ENCODE measurements at places on chromosomes 7 and 10. TPM values are rescaled to one million over a fixed set of nuclear protein-coding genes. Genes with fewer than 3 reads are reported as not detected.

DNA sequence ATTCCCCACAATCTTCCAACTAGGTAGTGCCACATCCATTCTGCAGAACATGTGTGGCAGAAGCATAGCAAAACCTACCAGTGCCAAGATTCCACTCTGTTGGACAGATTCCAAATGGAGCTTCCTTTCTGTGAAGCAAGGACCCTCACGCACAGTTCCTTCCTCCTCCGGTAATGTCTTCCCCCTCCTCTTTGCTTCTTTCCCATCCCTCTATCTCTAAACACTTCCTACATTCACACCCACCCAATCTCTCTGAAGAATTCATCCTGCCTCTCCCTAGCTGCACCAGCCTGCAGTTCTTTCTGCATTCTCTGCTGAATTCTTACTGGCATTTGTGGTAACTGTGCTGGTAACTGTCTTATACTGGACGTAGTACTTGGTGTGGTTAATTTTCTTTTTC lies 124.9 kb downstream of the RNLS start:
- no peaks in the 10 kb centered on the region for H3K36me3 ChIP-seq
- H3K4me3 ChIP-seq, result no peak overlapping the region
- peaks cover 4% of the 10 kb centered on the region for H3K4me1 ChIP-seq

- no peak overlapping the region for H3K27ac ChIP-seq
- no peaks in the 10 kb centered on the region for H3K36me3 ChIP-seq
- H3K27me3 ChIP-seq, result peaks cover 3% of the 10 kb centered on the region
- H3K4me1 ChIP-seq, result no peaks in the 10 kb centered on the region
- DNase-seq, result no peak
Measured at GRCh38 chr7:135877805-135878204, 99.4 kb downstream of the MTPN start.

DNA sequence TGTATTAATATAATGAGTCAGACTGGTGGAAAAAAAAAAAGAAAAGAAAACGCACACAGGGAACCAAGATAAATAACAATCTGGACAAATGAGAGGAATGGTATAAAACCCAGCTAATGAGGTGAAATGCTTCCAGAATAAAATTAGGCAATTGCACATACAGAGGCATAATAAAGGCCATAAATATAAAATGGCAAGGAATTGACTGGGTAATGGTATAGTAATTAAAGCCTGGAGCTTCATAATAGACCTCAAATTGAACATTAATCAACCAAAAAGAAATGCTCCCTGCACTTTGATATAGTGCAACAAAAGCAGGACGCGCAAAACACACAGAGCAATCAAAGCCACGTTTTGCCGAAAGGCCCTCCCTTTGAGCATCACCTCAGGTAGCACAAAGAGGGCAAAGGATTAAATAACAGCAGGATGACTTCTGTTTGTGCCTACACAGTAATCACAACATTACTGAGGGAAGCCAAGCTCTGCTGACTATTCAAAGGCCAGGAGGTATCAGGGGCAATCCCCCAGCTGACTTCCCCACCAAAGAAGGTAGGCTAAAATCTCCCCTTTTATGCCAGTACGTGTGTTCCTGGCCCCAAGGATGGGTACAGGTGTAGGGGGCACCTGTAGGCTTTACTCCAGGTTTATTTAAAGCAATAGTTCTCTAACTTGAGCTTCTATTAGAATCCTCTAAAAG lies 343.7 kb downstream of the ELMO1 start:
- H3K27ac ChIP-seq, result no peak overlapping the region
- DNase-seq, result no peak
- H3K36me3 ChIP-seq, result peaks cover 5% of the 10 kb centered on the region
- H3K27me3 ChIP-seq, result no peaks in the 10 kb centered on the region
- H3K4me3 ChIP-seq, result no peak overlapping the region

- no peak for DNase-seq
- H3K4me3 ChIP-seq, result no peak overlapping the region
Measured at GRCh38 chr7:120373174-120373573, 100.2 kb downstream of the KCND2 start.

DNA sequence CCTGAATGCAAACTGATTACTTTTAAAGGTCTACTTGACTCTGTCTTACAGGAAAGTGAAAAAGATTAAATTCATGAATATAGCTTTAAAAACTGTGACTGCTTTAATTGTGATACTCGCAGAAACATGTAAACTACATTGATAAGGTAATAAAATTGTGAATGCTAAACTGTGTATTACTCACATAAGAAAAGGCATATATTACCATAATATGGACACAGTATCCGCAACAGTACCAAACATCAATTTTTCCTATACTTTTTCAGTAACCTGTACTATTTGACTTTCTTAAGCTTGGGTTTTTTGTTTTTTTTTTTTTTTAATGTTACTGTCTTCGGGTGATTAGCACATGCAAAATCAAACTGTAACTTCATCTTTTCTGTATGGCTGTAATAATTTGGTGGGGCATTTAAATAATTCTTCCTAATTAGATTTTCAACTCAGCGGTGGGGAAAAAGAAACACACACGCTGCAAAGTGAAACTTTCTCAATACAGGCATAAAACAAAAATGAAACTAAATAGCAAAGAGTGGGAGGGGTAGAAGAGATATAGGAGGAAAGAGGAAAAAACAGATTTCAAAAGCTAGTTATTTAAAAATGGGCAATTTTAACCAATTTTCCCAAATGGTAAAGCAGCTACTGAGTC lies 23.2 kb downstream of the NT5C3A start:
- H3K36me3 ChIP-seq, result peaks cover 15% of the 10 kb centered on the region
- peak overlapping the region; percentile 90 for H3K4me3 ChIP-seq

CTAGE4 gene
- total RNA-seq, result 1.4 TPM

GRCh38 chr7:36658335-36659171 lies 65.7 kb downstream of the AOAH start:
- peaks cover 13% of the 10 kb centered on the region for H3K4me1 ChIP-seq
- no peak for DNase-seq
- H3K27me3 ChIP-seq, result no peaks in the 10 kb centered on the region
- peaks cover 11% of the 10 kb centered on the region for H3K36me3 ChIP-seq

DNA sequence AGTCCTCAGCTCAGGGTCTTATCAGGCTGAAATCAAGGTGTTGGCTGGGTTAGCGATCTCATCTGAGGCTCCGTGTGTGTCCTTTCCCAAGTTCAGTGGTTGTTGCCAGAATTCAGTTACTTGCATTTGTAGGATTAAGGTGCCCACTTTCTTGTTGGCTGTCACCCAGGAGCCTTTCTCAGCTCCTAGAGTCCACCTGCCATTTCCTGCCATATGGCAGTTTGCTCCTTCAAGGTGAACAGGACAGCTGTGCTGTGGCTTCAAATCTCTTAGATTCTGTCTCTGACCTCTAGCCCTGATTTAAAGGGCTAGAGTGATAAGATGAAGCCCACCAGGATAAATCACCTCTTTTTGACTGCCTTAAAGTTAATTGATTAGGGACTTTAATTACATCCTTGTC lies 1.0 kb upstream of the HIF1AN start:
- H3K4me1 ChIP-seq, result peaks cover 19% of the 10 kb centered on the region
- H3K27ac ChIP-seq, result peak overlapping the region; percentile 61
- peaks cover 18% of the 10 kb centered on the region for H3K36me3 ChIP-seq
- H3K4me3 ChIP-seq, result no peak overlapping the region

GRCh38 chr7:31443457-31443856 lies 70.4 kb upstream of the ITPRID1 start:
- H3K4me1 ChIP-seq, result no peaks in the 10 kb centered on the region
- H3K27me3 ChIP-seq, result no peaks in the 10 kb centered on the region
- H3K36me3 ChIP-seq, result no peaks in the 10 kb centered on the region
- no peak for DNase-seq
- H3K4me3 ChIP-seq, result no peak overlapping the region
- no peak overlapping the region for H3K27ac ChIP-seq

DNA sequence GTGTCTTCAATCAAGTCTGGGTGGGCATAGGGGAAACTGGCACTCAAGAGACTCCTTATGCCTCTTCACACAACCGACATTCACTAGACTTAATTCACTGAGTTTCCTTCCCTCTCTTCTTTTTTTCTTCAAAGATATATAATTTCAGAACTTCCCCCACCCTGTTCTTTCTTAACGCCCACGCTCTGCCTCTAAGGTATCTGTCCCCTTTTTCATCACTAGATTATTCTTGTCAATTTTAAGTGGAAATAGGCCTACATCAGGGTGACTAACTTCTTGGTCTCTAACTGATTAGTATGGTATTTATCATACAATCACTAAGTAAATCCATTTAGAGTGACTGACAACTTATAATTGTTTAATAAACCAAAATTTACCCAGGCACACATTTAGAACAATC lies 126.7 kb downstream of the CDCA7L start:
- no peaks in the 10 kb centered on the region for H3K4me1 ChIP-seq
- H3K36me3 ChIP-seq, result no peaks in the 10 kb centered on the region
- no peak for DNase-seq
- H3K4me3 ChIP-seq, result no peak overlapping the region
- no peaks in the 10 kb centered on the region for H3K27me3 ChIP-seq

GIMAP5 gene
- total RNA-seq, result 111 TPM

GRCh38 chr10:99161165-99161564 lies 74.5 kb downstream of the HPSE2 start:
- H3K4me1 ChIP-seq, result no peaks in the 10 kb centered on the region
- no peaks in the 10 kb centered on the region for H3K36me3 ChIP-seq
- no peak overlapping the region for H3K4me3 ChIP-seq
- H3K27ac ChIP-seq, result no peak overlapping the region

PRKCQ gene
- total RNA-seq, result 69.5 TPM

- H3K4me3 ChIP-seq, result no peak overlapping the region
- peaks cover 11% of the 10 kb centered on the region for H3K27me3 ChIP-seq
- H3K4me1 ChIP-seq, result no peaks in the 10 kb centered on the region
Measured at GRCh38 chr7:106392590-106392989, 107.8 kb upstream of the NAMPT start.

MYH16 gene
- total RNA-seq, result not detected

SFRP5 gene
- not detected for total RNA-seq

TRDMT1 gene
- 17.2 TPM for total RNA-seq

AGAP3 gene
- 19.7 TPM for total RNA-seq

VGF gene
- 0.15 TPM for total RNA-seq

- H3K4me1 ChIP-seq, result no peaks in the 10 kb centered on the region
- DNase-seq, result no peak
Measured at GRCh38 chr7:83786858-83787257, 137.9 kb upstream of the SEMA3E start.

DNA sequence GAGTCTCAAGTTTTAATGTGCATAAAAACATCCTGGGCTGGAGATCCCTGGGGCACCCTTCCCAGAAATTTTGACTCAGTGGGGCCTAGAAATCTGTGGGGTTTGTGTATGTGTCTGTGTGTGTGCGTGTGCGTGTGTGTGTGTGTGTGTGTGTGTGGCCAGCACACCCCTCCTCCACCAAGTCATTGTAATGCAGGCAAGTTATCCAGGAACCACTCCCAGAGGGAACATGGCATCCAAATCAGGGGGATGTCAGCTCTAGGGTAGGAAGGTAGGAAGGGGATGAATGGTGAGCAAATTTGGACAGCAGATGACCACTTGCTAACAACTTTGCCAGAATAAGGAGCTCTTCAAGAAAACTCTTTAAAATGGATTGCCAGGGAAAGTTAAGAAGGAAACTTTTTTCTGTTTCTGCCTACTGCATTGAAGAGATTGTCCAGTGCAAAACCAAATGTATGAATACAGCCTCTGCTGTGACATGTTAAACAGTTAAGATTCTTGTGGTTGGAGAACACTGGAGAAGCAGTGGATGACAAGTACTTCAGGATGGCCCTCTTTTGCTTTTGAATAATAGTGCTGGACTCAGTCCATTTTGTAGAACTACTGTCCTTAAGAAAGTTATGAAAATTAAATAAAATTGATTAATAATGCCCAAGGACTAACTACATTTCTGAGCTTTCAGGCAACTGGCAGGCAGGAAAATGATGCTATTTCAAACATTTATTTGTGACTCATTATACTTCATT lies 12.3 kb downstream of the STAMBPL1 start:
- H3K4me3 ChIP-seq, result no peak overlapping the region
- no peaks in the 10 kb centered on the region for H3K27me3 ChIP-seq
- peaks cover 61% of the 10 kb centered on the region for H3K4me1 ChIP-seq
- no peak overlapping the region for H3K27ac ChIP-seq

- H3K36me3 ChIP-seq, result no peaks in the 10 kb centered on the region
- H3K4me3 ChIP-seq, result no peak overlapping the region
- H3K27ac ChIP-seq, result no peak overlapping the region
- no peak for DNase-seq
- no peaks in the 10 kb centered on the region for H3K4me1 ChIP-seq
- H3K27me3 ChIP-seq, result no peaks in the 10 kb centered on the region
Measured at GRCh38 chr10:95500649-95501048, 60.5 kb downstream of the SORBS1 start.

MYL10 gene
- total RNA-seq, result not detected

GCK gene
- total RNA-seq, result not detected

- H3K27ac ChIP-seq, result no peak overlapping the region
- no peaks in the 10 kb centered on the region for H3K36me3 ChIP-seq
- H3K27me3 ChIP-seq, result peaks cover 2% of the 10 kb centered on the region
- no peak for DNase-seq
Measured at GRCh38 chr10:120145107-120145506, 252.6 kb downstream of the SEC23IP start.

GRCh38 chr10:58322072-58322834 lies 12.6 kb upstream of the UBE2D1 start:
- no peak overlapping the region for H3K4me3 ChIP-seq
- no peak for DNase-seq
- H3K27ac ChIP-seq, result no peak overlapping the region
- H3K4me1 ChIP-seq, result peaks cover 13% of the 10 kb centered on the region
- H3K36me3 ChIP-seq, result no peaks in the 10 kb centered on the region
- no peaks in the 10 kb centered on the region for H3K27me3 ChIP-seq

GRCh38 chr10:11551916-11552602 lies 59.4 kb downstream of the USP6NL start:
- H3K4me3 ChIP-seq, result no peak overlapping the region
- no peaks in the 10 kb centered on the region for H3K27me3 ChIP-seq
- peaks cover 34% of the 10 kb centered on the region for H3K4me1 ChIP-seq
- no peak for DNase-seq
- H3K27ac ChIP-seq, result no peak overlapping the region

DNA sequence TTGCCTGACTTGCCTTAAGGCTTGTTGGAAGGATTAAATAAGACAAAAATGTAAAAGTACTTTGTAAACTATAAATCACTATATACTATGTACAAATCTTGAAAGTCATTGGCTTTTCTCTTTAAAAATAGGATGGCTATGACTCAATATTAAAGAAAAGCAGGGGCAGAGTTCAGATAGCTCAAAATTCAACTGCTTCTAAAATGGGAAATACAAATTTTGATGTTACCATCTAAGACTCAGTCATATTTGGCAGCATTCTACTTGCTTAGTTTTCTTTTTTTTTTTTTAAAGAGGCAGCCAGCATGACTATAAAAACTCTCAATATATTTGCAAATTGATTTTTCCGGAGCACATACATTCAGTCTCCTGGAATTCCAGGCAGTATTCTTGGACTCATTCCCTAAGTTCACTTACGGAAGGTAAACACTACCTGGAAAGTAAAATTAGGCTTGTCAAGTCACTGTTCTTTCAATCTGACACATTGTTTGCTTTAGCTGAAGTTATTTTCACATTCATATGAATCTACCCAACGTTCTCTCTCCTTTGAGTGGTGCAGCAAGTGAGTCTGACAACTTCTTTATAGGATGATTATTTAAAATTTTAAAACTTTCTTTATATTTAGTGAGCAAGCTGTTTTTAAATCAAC lies 133.8 kb upstream of the CCDC6 start:
- H3K27ac ChIP-seq, result no peak overlapping the region
- no peak overlapping the region for H3K4me3 ChIP-seq
- H3K36me3 ChIP-seq, result no peaks in the 10 kb centered on the region
- no peaks in the 10 kb centered on the region for H3K4me1 ChIP-seq
- no peaks in the 10 kb centered on the region for H3K27me3 ChIP-seq

MKI67 gene
- 345 TPM for total RNA-seq
